ENCODE measurements at places on chromosomes 3 and 15.

- no peak for DNase-seq
Measured at GRCh38 chr15:92468991-92469390, 75.3 kb downstream of the ST8SIA2 start.

GRCh38 chr3:23209747-23210487, 6.8 kb downstream of the UBE2E2 start:
- no peak for DNase-seq

GRCh38 chr3:43872301-43872700, 181.6 kb downstream of the ABHD5 start:
- DNase-seq = no peak

DNA sequence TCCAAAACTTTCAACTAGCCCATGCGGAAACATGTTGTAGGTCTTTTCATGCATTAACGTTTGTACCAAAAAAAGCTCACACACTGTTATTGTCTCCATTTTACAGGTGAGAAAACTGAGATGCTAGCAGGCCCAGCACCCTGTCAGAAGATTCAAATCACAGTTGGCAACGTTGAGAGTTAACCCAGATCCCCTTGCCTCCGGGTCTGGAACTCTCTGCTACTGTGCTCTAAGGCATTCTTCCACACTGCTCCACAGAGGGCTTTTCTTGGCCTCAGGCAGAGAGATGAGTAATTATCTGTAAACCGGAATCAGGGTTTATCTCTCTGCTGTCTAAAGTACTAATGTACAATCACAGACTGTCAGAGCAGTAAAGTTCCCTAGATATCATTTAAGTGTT, 186.0 kb upstream of the LPP start:
- DNase-seq = no peak

DNA sequence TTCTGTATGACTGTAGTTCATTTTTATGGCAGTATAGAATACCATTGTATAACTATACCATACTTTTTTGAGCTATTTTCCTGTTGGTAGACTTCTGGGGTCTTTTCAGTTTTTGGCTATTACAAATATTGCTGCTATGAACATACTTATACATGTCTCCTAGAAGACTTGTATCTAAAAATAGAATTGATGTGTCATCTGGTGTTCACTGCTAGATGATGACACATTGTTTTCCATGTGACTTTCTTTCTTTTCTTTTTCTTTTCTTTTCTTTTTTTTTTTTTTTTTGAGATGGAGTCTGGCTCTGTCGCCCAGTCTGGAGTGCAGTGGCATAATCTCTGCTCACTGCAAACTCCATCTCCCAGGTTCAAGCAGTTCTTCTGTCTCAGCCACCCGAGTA, 69.8 kb downstream of the SH3GL3 start:
- DNase-seq = no peak

- DNase-seq = no peak
Measured at GRCh38 chr3:136236109-136236508, 14.0 kb upstream of the PCCB start.

- peak; percentile 35 for DNase-seq
Measured at GRCh38 chr15:43441316-43441715, 51.6 kb downstream of the TP53BP1 start.

Data from GM10248 (cell line).